Left ventricle myocardium inferior (tissue), 1 donor: ENCODE measurements at places on chromosomes 16 and 17.
A peak's percentile ranks its signal among the peaks of the same experiment; 100 is the strongest.

DNA sequence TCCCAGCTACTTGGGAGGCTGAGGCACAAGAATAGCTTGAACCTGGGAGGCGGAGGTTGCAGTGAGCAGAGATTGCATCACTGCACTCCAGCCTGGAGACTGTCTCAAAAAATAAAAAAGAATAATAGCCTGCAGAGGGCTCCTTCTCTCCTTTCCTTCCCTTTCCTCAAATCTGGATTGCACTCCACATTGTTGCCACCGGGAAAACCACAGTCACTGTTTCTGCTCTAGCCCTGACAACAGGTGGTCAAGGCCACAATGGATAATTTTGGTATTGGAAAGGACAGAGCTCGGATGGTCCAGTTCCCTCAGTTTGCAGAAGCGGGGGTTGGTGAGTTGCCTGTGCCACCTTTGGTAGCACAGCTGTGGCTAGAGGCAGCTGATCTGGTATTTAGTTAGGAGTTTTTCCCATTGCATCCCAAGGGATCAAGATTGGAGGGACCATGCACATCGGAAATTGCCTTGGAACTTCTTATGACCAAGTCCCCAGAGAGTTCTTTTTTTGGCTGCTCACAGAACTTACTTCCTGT lies 44.7 kb upstream of the PRSS54 start:
- H3K27ac ChIP-seq: peak overlapping the region; percentile 78
- DNase-seq: no peak
- no peaks in the 10 kb centered on the region for H3K27me3 ChIP-seq
- no peak overlapping the region for H3K4me3 ChIP-seq
- H3K36me3 ChIP-seq: no peaks in the 10 kb centered on the region
- H3K4me1 ChIP-seq: peaks cover 42% of the 10 kb centered on the region

- H3K27me3 ChIP-seq: peaks cover 11% of the 10 kb centered on the region
- no peak for DNase-seq
- no peak overlapping the region for H3K27ac ChIP-seq
- H3K36me3 ChIP-seq: no peaks in the 10 kb centered on the region
- no peaks in the 10 kb centered on the region for H3K4me1 ChIP-seq
Observed at GRCh38 chr17:83151056-83151441, 71.6 kb downstream of the METRNL start.

GRCh38 chr16:66367968-66368891 lies 1.7 kb downstream of the CDH5 start:
- peak overlapping the region; percentile 73 for H3K4me3 ChIP-seq
- DNase-seq: peak; percentile 39
- H3K27me3 ChIP-seq: peaks cover 7% of the 10 kb centered on the region
- H3K27ac ChIP-seq: peak overlapping the region; percentile 93
- peaks cover 71% of the 10 kb centered on the region for H3K4me1 ChIP-seq
- H3K36me3 ChIP-seq: peaks cover 5% of the 10 kb centered on the region

GRCh38 chr16:14181371-14182050 lies 110.4 kb downstream of the MRTFB start:
- no peak overlapping the region for H3K4me3 ChIP-seq
- H3K4me1 ChIP-seq: peaks cover 64% of the 10 kb centered on the region
- no peak for DNase-seq
- H3K27ac ChIP-seq: peak overlapping the region; percentile 36
- H3K27me3 ChIP-seq: no peaks in the 10 kb centered on the region
- no peaks in the 10 kb centered on the region for H3K36me3 ChIP-seq

GRCh38 chr16:23371368-23371767 lies 69.3 kb downstream of the SCNN1B start:
- no peaks in the 10 kb centered on the region for H3K36me3 ChIP-seq
- no peak overlapping the region for H3K27ac ChIP-seq
- no peaks in the 10 kb centered on the region for H3K4me1 ChIP-seq
- H3K4me3 ChIP-seq: no peak overlapping the region

GRCh38 chr16:82603784-82604411 lies 22.9 kb upstream of the CDH13 start:
- H3K27ac ChIP-seq: no peak overlapping the region
- peak; percentile 39 for DNase-seq
- H3K36me3 ChIP-seq: no peaks in the 10 kb centered on the region

GRCh38 chr16:75761108-75761507 lies 34.8 kb upstream of the CPHXL start:
- H3K4me3 ChIP-seq: no peak overlapping the region
- DNase-seq: no peak
- H3K4me1 ChIP-seq: no peaks in the 10 kb centered on the region
- no peaks in the 10 kb centered on the region for H3K27me3 ChIP-seq

- H3K27me3 ChIP-seq: no peaks in the 10 kb centered on the region
- H3K4me3 ChIP-seq: peak overlapping the region; percentile 36
- H3K36me3 ChIP-seq: no peaks in the 10 kb centered on the region
- H3K4me1 ChIP-seq: peaks cover 87% of the 10 kb centered on the region
- H3K27ac ChIP-seq: peak overlapping the region; percentile 89
Observed at GRCh38 chr16:82735186-82735585, 108.4 kb downstream of the CDH13 start.

- H3K27ac ChIP-seq: peak overlapping the region; percentile 90
- H3K4me3 ChIP-seq: peak overlapping the region; percentile 61
- DNase-seq: no peak
- peaks cover 87% of the 10 kb centered on the region for H3K4me1 ChIP-seq
Observed at GRCh38 chr16:73066331-73066926, 18.5 kb upstream of the ZFHX3 start.

DNA sequence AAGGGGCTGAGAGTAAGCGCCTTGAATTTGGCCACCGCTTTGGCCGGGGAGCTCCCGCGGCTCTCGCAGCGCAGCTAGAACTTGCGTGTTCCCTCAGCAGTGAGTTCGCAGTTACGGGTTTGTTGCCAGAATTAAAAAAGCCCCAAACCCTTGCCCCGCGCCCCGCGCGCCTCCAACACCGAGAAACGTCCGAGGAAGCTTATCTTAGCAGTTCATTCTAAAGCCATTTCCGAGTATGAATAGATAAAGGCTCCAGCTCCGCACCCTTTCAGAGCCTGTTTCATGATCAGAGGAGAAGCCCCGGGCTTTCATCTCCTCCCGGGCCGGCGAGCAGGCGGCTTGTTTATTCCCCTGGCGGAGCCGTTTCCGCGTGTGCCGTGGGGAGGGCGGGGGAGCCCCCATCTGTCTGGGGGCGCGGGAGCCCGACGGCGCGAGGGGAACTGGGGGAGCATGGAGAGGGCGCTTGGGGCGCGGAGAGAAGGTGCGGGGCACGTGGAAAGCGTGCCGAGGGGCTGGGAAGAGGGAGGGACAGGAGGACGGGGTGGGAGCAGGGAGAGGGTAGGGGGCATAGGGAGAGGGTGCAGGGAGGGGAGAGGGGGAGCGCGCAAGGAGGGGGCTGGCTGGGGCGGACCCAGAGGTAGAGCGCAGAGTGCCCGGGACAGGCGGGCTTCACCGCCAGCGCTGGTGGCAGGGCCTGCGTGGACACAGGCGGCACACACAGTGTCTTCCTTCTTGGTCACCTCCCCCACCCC lies 9.9 kb downstream of the TBX4 start:
- no peaks in the 10 kb centered on the region for H3K36me3 ChIP-seq
- DNase-seq: no peak
